Kasumi-1 (cell line): ENCODE measurements at places on chromosomes 7 and 10.
A peak's percentile ranks its signal among the peaks of the same experiment; 100 is the strongest.

- no peak for DNase-seq
Observed at GRCh38 chr7:93551931-93552330, 22.6 kb downstream of the CALCR start.

GRCh38 chr10:31927565-31927883, 1.1 kb downstream of the ARHGAP12 start:
- DNase-seq, result no peak

DNA sequence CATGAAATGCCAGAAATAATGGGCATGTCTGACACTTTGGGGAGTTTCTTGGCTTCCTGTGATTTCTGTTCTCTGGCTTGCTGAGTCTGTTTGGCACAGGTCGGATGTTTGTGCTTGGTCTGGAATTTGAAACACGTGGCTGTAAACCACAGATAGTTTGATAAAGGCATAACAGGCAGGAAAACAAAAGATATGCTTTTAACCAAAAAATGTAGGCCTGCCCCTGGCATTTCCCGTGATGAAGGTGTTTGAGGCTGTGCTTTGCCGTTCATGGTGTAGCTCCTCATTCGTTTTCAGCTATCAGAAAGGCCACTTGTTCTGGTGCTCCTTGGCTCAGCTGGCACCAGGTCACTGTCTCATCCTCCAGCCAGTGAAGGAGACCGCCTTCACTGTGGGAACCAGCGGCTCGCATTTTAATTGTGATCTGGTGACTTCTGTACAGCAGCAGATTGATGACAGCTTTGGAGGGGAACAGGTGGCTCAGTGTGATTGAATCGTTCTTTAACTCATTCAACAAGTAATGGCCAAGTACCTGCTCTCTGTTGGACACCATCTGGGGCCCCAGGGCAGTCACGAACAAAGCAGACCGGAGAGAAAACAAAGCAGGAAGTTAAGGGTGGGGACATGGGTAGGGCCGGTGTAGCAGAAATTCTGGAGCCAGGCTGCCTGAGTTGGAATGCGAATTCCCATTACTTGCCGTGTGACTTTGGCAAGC, 111.5 kb downstream of the CCNY start:
- peak; percentile 28 for DNase-seq

- DNase-seq, result peak; percentile 73
Observed at GRCh38 chr7:43584195-43584586, 1.3 kb downstream of the STK17A start.

- DNase-seq, result no peak
Observed at GRCh38 chr7:41659539-41659938, 43.4 kb downstream of the INHBA start.

DNA sequence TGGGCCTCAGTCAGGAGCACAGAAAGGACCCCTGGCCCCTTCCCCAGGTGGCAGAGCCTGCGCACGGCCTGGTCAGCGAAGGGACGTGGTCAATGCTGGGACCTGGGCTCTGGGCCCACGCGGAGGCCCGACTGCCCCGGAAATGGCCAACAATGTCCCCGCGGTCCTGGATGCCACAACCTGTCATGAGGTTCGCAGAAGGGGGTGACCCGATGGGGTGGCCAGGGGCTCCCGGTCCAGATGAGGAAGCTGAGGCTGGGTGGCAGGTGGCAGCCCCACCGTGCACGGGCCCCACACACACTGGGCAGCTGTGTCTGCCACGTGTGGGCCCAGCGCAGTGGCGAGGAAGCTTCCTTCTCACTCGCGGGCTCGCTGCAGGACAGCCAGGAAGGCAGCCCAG, 49.4 kb downstream of the DPYSL4 start:
- no peak for DNase-seq

DNA sequence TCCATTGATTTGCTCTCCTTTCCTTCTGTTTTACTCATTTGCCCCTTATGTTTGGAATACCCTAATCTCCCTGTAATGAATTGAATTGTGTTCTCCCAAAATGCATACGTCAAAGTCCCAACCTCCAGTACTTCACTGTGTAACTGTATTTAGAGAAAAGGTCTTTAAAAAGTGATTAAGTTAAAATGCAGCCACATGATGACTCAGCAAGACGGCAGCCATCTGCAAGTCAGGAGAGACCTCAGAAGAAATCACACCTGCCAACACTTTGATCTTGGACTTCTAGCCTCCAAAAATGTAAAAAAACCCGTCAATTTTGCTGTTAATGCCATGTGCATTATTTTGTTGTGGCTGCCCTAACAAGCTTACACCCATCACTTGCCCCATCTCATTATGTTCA, 85.3 kb upstream of the PCLO start:
- DNase-seq, result no peak

- peak; percentile 30 for DNase-seq
Observed at GRCh38 chr7:112162142-112162766, 43.9 kb downstream of the DOCK4 start.

- DNase-seq, result no peak
Observed at GRCh38 chr7:12565873-12566272, 4.6 kb upstream of the SCIN start.

DNA sequence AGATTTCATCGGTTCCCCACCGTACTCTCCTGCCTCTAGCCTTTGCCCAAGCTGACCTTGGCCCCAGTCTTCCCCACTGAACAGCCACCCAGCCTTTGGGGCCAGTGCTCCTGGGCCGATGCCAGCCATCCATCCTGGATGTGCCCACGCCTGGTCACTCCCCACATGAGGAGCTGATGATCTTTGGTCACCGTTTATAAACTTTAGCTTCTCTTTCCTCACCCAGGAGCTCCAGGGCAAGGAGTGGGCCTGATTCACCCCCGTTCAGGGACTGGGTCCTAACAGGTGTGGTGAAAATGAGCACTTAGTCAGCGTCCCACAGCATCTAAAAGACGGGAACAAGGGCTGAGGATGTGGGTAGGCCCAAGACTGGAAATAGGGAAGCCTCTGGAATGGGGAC, 22.9 kb downstream of the GTF2IRD1 start:
- DNase-seq, result no peak

DNA sequence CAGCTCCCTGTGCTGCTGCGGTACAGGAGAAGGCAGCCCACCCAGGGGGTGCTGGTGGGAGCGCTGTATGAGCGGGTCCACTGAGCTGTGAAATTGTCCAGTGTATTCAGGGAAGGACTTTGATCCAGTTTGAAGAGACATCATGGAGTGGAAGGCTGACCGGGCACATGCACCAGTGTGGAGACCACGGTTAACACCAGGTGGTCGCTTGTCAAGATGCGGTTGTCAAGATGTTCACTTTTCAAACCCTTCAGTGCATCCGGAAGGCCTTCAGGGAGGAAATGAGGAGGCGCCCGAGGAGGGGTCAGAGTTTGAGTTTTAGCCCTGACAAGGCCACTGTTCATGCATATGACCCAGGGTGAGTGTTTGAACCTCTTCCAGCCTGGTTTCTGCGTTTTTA, 6.1 kb downstream of the DOCK1 start:
- no peak for DNase-seq

DNA sequence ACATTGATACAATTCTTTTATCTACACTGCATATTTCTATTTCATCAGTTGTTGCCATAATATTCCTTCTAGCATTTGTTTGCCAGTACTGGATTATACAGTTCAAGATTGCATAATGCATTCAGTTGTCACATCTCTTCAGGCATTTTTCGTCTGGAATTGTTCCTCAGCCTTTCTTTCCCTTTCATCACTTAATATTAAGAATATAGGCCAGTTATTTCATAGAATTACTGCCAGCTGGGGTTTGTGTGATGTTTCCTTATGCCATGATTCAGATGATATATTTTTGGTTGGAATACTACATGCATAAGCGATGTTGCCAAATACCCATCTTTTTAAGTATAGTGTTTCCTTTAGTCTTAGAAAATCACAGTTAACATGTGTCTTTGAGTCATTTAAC, 20.8 kb downstream of the KIFBP start:
- no peak for DNase-seq

DNA sequence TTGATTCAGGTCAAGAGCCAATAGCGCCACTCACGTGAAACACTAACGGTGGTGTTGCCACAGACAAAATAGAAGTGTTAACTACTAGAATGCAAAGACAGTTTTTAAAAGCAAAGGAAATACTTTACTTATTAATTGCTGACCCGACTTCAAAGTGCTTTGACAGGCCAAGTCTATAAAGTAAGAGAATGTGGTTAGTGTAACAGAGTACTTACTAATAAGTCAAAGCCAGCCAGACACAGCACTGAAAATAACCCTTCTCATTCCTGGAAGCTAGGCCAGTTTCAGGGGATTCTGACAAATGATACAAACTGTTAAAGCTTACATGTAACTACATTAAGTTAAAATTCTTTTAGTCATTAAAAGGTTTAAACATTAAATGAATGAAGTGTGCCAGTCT, 50.3 kb downstream of the ENO4 start:
- no peak for DNase-seq

GRCh38 chr10:132617737-132618052, 80.1 kb downstream of the INPP5A start:
- no peak for DNase-seq

- DNase-seq, result no peak
Observed at GRCh38 chr10:114561008-114561523, 97.0 kb downstream of the ABLIM1 start.

GRCh38 chr7:77360104-77360503, 56.0 kb downstream of the GSAP start:
- no peak for DNase-seq

DNA sequence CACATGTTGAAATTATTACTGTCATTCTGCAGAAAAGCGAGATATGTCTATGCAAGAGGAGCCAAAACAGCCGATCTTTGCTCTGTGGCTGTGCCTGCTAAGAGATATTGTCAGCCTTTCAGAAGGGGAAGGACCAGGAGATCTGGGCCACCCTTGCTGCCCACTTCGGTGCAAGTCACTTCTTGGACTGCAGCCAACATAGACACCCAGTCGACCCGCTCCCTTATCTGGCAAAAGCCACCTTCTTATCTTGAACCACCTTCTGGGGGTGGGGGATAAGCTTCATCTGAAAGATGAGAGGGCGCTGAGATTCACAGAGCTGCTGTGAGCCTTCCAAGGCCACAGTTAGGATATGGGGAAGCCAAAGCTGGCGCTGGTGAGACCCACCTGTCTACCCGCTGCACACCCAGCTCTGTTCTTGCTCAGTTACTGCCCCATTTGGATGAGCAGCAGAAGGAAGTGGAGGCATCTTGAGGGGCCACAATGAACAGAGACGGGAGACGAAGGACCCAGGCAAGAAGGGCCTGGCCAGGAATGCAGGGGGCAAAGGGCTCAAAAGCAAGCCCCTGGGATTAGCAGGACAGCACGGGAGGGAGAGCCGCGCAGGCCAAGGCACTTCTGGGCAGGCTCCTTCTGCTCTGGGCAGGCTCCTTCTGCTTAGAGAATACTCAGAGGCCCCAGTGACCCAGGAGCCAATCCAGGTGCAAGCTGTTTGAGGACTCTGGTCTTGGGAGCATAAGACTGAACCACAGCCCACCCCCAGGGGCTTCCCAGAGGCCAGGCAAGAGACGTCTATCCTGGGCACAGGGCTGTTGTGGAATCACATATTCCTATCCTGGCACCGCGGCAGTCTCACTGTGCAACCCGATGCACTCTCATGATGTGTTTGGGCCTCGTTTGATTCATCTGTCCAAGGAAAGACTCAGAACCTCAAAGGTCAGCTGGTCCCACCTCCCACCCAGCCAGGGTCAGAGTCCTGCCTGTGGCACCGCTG, 38.4 kb upstream of the NPFFR1 start:
- no peak for DNase-seq

DNA sequence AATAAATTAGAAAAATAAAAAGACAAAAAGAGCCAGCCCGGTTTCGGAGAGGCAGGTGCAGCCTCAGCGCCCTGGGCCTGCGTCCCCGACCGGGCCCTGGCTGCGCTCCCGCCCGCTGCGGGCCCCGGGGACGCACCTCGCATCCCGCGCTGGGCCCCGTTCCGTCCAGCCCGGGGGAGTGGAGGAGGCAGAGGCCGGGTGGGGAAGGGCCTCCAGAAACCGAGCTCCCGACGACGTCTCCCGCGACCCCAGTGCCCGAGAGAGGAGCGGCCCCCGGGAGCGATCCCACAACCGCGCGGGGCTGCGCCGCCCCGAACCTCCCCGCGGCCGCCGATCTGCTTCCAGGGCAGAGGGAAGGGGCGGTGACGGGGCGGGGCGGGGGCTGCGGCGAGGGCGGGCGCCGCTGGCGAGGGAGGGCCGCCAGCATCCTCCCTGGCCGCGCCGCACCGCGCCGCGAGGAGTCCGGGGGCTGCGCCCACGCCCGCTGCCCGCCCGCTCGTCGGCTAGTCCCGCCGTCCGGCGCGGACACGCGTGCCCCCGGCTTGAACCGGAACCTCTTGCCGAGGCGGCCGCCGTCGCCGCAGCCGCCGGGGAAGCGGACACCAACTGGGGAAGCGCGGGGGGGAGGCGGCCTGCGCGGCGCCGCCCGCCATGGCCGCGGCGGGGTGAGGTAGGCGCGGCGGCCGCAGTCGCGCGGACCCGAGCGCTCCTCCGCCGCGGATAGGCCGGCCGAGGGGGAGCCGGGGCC, at the start of gene CCNY:
Gene CCNY (plus strand): TSS at position 426 of the 748 bp plus-strand sequence. CDS start 545 bp downstream, outside the sequence.
- peak; percentile 74 for DNase-seq

GRCh38 chr7:98276241-98276761, 5.2 kb upstream of the BRI3 start:
- no peak for DNase-seq

DNA sequence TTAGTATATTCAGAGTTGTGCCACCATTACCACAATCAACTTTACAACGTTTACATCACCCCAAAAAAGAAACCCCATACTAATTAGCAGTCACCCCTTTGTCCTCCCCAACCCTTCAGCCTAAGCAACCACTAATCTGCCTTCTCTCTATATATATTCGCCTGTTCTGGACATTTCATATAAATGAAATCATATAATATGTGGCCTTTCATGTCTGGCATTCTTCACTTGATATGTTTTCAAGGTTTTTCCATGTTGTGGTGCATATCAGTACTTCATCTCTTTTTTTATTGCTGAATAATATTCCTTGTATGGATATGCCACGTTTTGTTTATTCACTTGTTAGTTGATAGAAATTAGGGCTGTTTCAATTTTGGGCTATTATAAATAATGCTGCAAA, 70.4 kb downstream of the AASS start:
- DNase-seq, result no peak

- no peak for DNase-seq
Observed at GRCh38 chr7:100829150-100829716, 1.9 kb upstream of the EPHB4 start.

GRCh38 chr7:43450894-43451293, 132.0 kb upstream of the STK17A start:
- no peak for DNase-seq

GRCh38 chr7:5758286-5758685, 23.2 kb downstream of the RNF216 start:
- DNase-seq, result no peak

GRCh38 chr10:43076311-43076875, 476 bp upstream of the RET start:
- peak; percentile 48 for DNase-seq

DNA sequence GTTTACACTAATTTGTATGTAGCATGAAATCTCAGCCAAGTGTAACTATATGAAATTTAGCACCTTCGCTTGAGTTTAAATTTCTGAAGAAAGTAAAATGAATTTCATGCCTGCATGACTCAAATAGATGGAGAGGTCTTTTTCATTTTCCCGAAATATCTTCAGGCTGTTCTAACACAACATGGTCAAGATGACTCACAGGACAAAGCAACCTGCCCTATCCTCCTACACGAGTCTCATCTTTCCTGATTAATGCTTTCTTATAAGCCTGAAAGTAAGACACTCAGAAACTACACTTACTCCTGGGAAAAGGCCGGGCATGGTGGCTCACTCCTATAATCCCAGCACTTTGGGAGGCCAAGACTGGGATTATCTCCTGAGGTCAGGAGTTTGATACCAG, 41.2 kb downstream of the CH25H start:
- DNase-seq, result no peak

- no peak for DNase-seq
Observed at GRCh38 chr7:98802781-98803110, 67.1 kb downstream of the TMEM130 start.

GRCh38 chr7:39228946-39229345, 251.2 kb downstream of the POU6F2 start:
- DNase-seq, result no peak
